ENCODE measurements at places on chromosomes 4 and X.
A peak's percentile ranks its signal among the peaks of the same experiment; 100 is the strongest.

GRCh38 chr4:182010876-182011275, 232.3 kb upstream of the TENM3 start:
- no peaks in the 10 kb centered on the region for H3K27me3 ChIP-seq
- DNase-seq = no peak
- H3K27ac ChIP-seq = no peak overlapping the region
- no peaks in the 10 kb centered on the region for H3K4me1 ChIP-seq

- peaks cover 6% of the 10 kb centered on the region for H3K36me3 ChIP-seq
- no peaks in the 10 kb centered on the region for H3K4me1 ChIP-seq
- DNase-seq = no peak
Measured at GRCh38 chr4:79899481-79899880, 173.5 kb downstream of the ANTXR2 start.

- no peaks in the 10 kb centered on the region for H3K27me3 ChIP-seq
- no peak overlapping the region for H3K27ac ChIP-seq
- no peaks in the 10 kb centered on the region for H3K36me3 ChIP-seq
- DNase-seq = no peak
- no peaks in the 10 kb centered on the region for H3K4me1 ChIP-seq
Measured at GRCh38 chr4:59597536-59598329, 1602.4 kb upstream of the ADGRL3 start.

- peak overlapping the region; percentile 100 for H3K27ac ChIP-seq
- H3K4me3 ChIP-seq = peak overlapping the region; percentile 100
- DNase-seq = peak; percentile 42
- H3K4me1 ChIP-seq = peaks cover 48% of the 10 kb centered on the region
- H3K27me3 ChIP-seq = no peaks in the 10 kb centered on the region
Measured at GRCh38 chr4:56979421-56980072, 851 bp downstream of the POLR2B start.

- no peaks in the 10 kb centered on the region for H3K36me3 ChIP-seq
- H3K27ac ChIP-seq = no peak overlapping the region
- DNase-seq = no peak
- H3K4me3 ChIP-seq = no peak overlapping the region
Measured at GRCh38 chr4:124907881-124908280, 195.3 kb upstream of the ANKRD50 start.

- peaks cover 20% of the 10 kb centered on the region for H3K36me3 ChIP-seq
- peaks cover 28% of the 10 kb centered on the region for H3K4me1 ChIP-seq
- no peaks in the 10 kb centered on the region for H3K27me3 ChIP-seq
- H3K27ac ChIP-seq = peak overlapping the region; percentile 32
- no peak for DNase-seq
Measured at GRCh38 chr4:184688447-184688846, 38.9 kb downstream of the PRIMPOL start.

GRCh38 chr4:17030543-17030942, 132.1 kb upstream of the LDB2 start:
- H3K4me3 ChIP-seq = no peak overlapping the region
- H3K27ac ChIP-seq = no peak overlapping the region
- peaks cover 2% of the 10 kb centered on the region for H3K36me3 ChIP-seq
- H3K4me1 ChIP-seq = no peaks in the 10 kb centered on the region
- DNase-seq = no peak
- no peaks in the 10 kb centered on the region for H3K27me3 ChIP-seq
